Activated CD8-positive, alpha-beta T cell treated with anti-CD3 and anti-CD28 coated beads for 36 hours (primary cell): ENCODE measurements at places on chromosomes 16 and 17. TPM values are rescaled to one million over a fixed set of nuclear protein-coding genes. Genes with fewer than 3 reads are reported as not detected.

- no peak for DNase-seq
Observed at GRCh38 chr17:38712593-38712992, 7.5 kb downstream of the MLLT6 start.

DNA sequence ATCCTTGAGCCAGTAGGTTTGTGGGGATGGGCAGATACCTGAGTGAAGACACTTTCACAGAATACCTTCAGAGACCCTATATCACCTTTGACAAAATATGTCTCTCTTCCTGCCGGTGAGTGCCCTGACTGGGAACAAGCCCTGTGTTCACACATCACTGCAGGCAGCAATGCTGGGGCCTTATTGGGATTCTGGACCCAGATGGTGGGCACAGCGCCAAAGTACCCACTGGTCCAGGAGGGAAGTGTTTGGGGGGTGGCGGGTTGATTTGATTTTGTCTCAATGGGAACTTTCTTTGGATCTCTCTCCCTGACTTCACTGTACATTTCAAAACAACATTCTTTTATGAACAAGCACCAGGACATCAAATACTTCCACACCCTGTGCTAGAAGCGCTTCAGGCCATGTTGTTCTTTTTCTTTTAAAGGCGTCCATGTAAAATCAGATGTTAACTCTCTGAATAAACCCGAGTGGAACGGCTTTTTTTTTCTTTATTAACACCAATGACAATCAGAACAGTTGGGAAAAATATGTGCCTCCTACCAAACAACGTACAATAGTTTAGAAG lies 62.4 kb upstream of the AKTIP start:
- no peak for DNase-seq

DNA sequence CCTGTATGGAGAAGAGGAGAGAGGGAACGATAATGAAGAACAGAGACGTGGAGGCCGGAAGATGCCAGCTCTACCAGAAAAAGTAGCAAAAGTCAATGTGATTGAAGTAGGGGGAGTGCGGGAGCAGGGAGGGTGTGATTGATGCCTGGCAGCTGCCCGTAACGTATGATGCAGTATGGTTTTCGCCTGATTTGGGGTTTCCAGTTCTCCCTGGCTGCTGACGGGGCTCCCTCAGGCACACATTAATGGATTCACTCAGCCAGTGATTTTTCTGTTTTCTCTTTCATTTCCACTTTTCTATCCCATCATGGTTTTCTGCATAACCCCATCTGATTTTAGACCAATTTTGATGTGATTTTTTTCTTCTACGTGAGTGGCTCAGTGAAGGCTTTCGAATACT lies 62.1 kb downstream of the PRKCA start:
- peak; percentile 47 for DNase-seq

DNA sequence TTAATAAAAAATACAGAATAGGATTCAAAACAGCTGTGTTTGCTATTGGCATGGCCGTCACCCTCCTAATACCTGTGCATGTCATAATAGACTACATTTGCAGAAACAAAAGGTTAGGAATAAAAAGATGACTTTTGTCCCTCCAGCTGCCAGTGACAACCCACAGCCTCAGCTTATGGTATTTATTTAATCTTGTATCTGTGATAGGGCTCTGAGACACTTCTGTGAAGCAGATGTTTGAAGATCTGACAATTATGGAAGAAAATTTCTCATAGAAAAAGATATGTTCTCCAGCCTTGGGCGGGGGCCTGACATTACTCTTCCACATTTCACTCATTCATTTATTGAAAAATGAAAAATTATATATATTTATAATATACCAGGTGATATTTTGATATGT lies 62.2 kb downstream of the PITPNC1 start:
- DNase-seq, result no peak

DNA sequence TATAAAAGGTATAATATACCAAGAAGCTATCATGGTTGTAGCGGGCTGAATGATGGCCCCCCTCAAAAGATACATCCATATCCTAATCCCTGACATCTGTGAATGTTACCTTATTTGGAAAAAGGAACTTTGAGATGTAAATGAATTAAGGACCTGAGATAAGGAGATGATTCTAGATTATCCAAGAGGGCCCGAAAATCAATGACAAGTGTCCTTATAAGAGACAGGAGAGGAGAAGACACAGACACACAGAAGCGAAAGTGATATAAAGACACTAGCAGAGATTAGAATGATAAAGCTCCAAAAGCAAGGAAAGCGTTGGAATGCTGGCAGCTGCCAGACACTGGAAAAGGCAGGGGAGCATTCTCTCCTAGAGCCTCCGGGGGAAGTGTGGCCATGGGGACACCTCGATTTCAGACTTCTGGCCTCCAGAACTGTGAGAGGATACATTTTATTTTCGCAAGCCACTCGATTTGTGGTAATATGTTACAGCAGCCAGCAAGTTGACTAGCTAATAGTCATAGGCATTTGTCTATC lies 12.5 kb upstream of the GP1BA start:
- DNase-seq, result no peak

DNA sequence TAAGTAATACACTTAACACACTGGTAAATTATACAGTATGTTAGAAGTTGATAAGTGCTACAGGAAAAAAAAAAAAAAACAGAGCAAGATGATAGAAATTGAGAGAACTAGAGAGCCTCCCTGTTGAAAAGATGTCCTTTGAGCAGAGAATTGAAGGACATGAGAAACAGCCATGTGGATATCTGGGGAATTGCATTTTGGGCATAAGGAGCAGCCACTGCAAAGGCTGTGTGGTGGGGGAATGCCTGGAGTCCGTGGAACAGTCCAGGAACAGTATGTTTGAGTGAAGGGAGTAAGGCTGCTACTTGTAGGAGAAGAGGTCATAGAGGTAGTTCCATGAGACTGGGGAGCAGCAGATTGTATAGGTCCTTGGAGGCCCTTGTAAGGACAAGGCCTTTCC lies 178.4 kb downstream of the FTO start:
- DNase-seq, result no peak

DNA sequence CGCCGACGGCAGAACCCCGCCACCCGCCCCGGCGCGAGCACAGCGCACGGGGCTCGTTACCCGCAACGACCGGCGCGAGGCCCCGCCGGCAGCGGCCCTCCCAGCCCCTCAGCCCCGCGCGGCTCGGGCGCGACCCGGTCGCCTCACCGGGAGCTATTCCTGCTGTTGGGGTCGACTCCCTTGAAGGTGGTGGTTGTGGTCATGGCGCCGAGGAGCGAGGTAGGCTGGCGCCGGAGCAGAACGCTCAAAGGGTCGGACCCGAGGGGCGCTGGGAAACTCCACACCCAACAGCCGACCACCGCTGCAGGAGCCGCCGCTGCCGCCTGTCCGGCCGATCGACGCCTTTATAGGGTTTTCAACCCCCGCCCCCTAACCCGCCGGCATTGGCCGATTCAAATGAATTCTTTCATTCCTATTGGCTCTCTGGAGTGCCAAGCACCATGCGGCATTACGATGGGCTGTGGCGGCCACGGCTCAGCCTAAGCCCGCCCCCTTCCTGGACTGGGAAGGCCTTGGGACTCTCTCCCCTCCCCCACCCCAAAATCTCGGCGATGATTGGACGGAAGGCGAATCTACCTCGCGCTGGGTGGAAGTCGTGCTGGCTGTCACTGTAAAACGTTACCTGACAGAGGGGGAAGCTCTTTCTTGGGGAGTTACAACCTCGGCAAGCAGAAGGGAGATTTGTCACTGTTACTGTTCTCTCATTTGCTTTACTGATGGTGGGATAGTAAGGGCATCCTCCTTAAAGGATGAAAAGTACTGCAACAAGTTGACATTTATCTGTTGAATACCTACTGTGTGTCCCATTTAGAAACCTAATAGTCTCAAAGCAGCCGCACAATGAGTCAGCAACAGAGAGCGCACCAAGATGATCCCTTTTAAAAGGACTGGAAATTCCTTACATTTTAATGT lies at the start of gene JPT1:
Gene JPT1 (minus strand): TSS at position 318 of the 912 bp plus-strand sequence. CDS start 115 bp downstream, at position 203.
- DNase-seq, result peak; percentile 99

TBC1D24 gene
- 16.7 TPM for total RNA-seq

ABAT gene
- total RNA-seq, result 5.1 TPM

ITGA2B gene
- total RNA-seq, result 1.1 TPM

KRTAP3-1 gene
- not detected for total RNA-seq

HOXB13 gene
- not detected for total RNA-seq

RASD1 gene
- total RNA-seq, result 0.74 TPM
